ENCODE measurements at places on chromosomes 7 and 10.

- no peak for DNase-seq
Measured at GRCh38 chr10:68406111-68406814, 814 bp downstream of the RUFY2 start.

DNA sequence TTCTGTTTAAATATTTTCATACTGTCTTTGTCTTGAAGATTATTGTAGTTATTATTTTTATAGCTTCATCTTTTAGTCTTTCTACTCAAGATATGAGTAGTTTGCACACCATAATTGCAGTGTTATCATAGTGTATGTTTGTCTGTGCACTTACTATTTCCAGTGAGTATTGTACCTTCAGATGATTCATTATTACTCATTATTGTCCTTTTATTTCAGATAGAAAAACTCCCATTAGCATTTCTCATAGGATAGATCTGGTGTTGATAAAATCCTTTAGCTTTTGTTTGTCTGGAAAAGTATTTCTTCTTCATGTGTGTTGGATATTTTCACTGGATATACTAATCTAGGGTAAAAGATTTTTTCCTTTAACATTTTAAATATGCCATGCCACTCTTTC is 646.2 kb upstream of the GRM3 start:
- no peak for DNase-seq

- no peak for DNase-seq
Measured at GRCh38 chr7:151424799-151425198, 15.0 kb upstream of the WDR86 start.

- no peak for DNase-seq
Measured at GRCh38 chr10:110487411-110488331, 10.0 kb upstream of the DUSP5 start.

GRCh38 chr10:51659344-51659743 is 40.1 kb downstream of the CSTF2T start:
- no peak for DNase-seq

Data from central memory CD4-positive, alpha-beta T cell (primary cell).